ENCODE measurements at places on chromosomes 7 and 10. TPM values are rescaled to one million over a fixed set of nuclear protein-coding genes. Genes with fewer than 3 reads are reported as not detected.

GRCh38 chr10:80714566-80714965 lies 176.9 kb downstream of the SH2D4B start:
- no peak for DNase-seq

- no peak for DNase-seq
Measured at GRCh38 chr10:1440897-1441296, 296.4 kb downstream of the ADARB2 start.

The IKZF1 gene
- total RNA-seq, result 348 TPM

The WDFY4 gene
- 0.06 TPM for total RNA-seq
